Inflammatory macrophage treated with lipopolysaccharide for 1 hour (primary cell): ENCODE measurements at places on chromosomes 3 and 15.

DNA sequence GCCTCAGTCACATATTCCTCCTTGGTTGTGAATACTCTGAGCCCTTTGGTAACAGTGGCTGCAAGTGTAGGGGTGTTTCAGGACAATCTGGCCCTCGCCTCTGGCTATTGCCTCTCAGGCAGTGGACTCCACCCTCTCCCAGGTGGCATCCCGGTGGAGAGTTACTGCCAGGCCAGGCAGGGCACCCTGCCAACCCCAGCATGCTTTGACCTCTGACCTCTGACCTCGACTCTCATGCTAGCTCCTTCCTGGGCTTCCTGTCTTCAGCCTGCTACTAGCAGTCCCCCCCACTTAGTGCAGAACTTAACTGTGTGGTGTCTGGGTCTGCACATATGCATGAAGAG lies 5.5 kb downstream of the TM6SF1 start:
- DNase-seq: no peak

GRCh38 chr15:63319065-63319464 lies 41.7 kb downstream of the APH1B start:
- no peak for DNase-seq

DNA sequence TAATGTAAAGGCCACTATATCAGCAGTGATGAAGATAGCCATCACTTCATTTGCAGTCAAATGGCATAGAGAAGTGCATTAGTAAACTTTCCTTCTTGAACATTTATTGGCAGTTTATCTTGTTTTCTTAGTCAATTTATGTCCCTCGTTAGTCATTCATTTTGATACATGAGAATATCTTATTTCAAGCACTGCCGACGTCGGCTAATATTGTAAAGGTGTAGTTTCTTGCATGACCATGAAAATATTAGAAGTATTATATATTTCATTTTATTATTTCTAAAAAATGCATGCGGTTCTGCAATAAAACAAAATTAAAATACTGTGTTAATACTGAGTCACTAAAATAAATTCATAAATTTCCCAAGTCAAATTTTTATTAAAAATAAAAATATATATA lies 751.6 kb upstream of the ROBO1 start:
- no peak for DNase-seq

DNA sequence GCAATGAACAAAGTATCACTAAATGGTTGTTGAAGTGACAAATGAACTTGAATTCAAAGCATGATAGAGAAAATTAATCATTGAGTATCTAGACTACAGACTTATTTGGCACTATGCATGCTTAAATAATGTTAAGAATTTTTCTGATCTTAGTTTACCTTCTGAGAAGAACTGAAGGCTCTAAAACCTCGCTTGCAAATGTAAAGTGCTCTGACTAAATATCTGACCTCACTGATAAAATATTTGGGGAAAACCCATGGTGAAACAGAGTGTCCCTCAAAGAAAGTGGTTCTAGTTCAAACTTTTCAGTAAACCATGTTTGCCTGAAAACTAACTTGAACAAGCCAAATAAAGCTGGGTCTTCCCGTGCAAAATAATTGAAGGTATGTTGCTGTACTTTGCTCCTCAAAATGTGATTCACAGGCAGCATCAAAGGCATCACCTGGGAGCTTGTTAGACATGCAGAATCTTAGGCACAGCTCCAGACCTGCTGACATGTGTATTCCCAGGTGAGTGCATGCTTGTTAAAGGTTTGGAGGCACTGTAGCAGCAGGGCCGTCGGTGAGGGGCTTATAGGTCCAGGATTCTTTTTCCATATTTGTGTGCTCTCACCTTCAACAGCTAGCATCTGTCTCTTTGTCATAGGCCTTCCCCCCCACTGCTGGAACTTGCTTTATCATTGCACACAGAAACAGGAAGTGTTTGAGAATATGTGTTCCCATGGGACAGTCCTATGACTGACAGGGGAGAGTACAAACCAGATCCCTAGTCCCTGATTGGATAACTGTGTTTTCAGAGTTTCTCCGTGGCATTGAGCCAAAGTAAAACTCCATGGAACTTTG lies 524.2 kb upstream of the LMCD1 start:
- DNase-seq: no peak

DNA sequence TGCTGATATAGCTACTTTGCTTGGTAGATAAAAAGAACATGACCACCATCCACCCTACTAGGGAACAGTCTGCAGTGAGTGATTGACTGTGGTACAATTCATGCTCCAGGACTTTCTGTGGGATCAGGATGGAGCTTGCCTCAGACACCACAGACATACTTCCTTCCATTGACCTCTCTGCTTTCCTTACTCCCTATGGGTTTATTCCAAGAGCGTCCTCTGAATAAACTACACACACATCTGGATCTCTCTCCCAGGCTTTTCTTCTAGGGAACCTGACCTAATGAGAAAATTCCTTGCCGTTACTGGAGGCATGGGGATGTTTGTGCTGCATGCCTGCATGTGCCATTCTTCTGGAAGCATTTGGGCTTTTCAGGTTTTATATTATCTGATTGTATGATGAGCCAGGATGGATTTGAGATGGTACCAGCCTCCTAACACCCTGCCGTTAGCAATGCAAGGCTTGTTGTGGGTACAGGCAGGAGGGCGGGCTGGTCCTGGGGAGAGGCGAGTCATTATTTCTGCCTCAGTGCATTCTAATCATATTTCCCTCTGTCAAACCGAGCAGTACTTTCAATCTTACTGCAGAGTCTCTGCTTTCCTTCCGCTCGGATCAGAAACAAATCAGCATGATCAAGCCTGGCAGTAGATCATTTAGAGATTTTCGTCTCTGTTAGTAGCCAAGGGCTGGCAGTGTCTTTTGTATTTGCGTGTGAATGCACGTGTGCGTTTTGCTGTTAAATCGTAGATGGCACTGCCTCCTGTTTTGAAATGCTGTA lies 279.2 kb downstream of the PDCD6IP start:
- no peak for DNase-seq

GRCh38 chr15:90597577-90597976 lies 67.9 kb downstream of the CRTC3 start:
- DNase-seq: no peak

- DNase-seq: no peak
Observed at GRCh38 chr3:150132101-150132749, 161.5 kb upstream of the PFN2 start.

DNA sequence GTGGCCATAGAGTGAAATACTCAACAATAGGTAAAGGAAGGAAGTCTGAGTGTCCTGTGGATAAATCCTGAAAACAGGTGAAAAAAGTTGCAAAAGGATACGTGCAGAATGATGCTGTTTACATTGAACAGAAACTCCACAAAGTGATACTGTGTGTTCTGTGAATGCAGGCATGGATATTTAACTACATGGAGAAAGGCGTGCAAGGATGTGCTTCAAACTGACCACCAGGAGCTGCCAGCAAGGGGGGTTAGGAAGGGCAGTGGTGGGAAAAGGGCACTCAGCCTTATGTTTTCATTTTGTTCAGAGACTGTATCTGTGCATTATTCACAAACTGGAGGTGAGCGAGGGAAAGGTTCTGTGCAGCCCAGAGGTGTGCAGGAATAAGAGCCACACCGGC lies 47.4 kb downstream of the DNAJB8 start:
- no peak for DNase-seq

DNA sequence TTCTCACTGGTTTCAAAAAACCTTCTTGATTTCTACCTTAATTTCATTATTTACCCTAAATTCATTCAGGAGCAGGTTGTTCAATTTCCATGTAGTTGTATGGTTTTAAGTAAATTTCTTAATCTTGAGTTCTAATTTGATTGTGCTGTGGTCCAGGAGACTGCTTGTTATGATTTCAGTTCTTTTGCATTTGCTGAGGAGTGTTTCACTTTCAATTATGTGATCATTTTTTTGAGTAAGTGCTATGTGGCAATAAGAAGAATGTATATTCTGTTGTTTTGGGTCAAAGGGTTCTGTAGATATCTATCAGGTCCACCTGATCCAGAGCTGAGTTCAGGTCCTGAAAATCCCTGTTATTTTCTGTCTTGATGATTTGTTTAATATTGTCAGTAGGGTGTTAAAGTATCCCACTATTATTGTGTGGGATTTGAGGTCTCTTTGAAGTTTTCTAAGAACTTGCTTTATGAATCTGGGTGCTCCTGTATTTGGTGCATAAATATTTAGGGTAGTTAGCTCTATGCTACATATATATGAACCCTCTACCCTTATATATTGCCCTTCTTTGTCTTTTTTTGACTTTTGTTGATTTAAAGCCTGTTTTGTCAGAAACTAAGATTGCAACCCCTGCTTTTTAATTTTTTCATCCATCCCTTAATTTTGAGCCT lies 158.4 kb upstream of the TPRG1 start:
- no peak for DNase-seq

GRCh38 chr3:100910986-100911385 lies 82.2 kb downstream of the ABI3BP start:
- no peak for DNase-seq

GRCh38 chr3:106126846-106127235 lies 258.0 kb upstream of the CBLB start:
- DNase-seq: no peak

DNA sequence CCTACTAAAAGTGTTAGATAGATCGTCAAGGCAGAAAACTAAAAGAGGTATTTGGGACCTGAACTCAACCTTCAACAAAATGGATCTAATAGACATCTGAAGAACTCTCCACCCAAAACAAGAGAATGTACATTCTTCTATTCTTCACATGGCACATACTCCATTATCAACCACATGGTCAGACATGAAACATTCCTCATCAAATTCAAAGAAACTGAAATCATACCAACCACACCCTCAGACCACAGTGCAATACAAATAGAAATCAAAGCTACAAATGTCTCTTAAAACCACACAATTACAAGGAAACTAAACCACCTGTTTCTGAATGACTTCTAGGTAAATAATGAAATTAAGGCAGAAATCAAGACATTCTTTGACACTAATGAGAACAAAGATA lies 984.1 kb upstream of the GBE1 start:
- no peak for DNase-seq
